CD4-positive, alpha-beta memory T cell (primary cell): ENCODE measurements at places on chromosomes 7 and 10. TPM values are rescaled to one million over a fixed set of nuclear protein-coding genes. Genes with fewer than 3 reads are reported as not detected.

DNA sequence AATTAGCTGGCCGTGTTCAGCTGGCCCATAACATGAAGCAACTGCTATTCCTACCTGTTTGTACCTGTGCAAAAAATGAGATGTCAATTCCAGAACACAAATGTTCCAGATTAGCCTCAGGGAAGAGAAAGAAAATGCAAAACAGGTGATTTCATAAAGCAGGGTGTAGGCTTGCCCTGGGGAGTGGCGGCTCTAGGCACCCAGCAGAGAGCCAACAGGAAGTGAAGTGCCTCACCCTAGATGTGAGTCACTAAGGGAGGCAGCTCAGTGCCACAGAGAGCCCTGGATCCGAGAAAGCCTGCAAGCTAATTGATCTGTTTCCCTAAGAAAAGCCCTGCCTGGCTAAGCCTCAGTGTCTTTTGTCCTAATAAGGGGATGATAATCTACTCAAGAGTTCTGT, 240.0 kb downstream of the ARHGAP21 start:
- DNase-seq, result peak; percentile 14

GRCh38 chr7:97015279-97015678, 9.4 kb downstream of the DLX5 start:
- DNase-seq, result no peak

DNA sequence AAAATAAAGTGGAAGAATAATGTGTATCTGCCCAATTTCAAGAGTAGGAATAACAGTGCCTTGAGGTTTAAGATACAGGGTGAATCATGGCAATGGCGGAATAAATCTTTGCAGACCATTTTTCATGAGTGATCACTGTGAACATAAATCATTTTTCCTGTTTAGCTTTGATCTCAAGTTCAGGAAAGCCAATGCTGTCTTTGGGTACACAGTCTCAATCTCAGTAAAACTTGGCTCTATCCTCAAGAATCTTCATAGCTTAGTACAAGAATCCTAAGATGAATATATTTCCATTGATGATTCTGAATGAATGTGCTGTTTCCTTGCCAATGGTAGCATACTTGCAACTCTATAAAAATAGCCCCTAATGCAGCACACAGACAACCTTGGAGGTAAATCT, 6.8 kb downstream of the NAMPT start:
- no peak for DNase-seq

The FAM171A1 gene
- polyA plus RNA-seq, result 9.3 TPM

DNA sequence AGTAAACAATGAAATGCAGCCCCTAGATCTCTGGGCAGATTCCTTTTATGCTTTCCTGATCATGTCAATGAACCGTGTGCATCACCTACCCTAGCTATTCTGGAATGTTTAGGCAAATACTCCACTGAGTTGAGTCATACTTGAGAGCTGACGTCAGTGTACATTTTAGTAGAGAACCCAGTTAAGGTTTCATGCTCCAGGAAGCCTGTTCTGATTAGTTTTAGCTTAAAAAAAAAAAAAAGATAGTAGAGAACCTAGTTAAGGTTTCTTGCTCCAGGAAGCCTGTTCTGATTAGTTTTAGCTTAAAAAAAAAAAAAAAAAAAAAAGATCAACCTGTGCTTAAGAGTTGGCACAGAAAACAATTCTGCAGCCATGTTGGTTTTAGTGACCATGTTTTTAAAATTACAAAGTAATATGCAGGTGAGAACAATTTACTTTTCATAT, 3.7 kb upstream of the MCU start:
- DNase-seq, result no peak
